Osteoblast (primary cell): ENCODE measurements at places on chromosomes 1 and 21. TPM values are rescaled to one million over a fixed set of nuclear protein-coding genes. Genes with fewer than 3 reads are reported as not detected.

Gene ZYG11B
- 60.8 and 66.6 TPM in 2 replicates for total RNA-seq

Gene DIRAS3
- total RNA-seq: 2.1 and 4.0 TPM in 2 replicates

Gene GJB3
- total RNA-seq: not detected in 2 replicates

Gene OR10J1
- total RNA-seq: not detected in 2 replicates

DNA sequence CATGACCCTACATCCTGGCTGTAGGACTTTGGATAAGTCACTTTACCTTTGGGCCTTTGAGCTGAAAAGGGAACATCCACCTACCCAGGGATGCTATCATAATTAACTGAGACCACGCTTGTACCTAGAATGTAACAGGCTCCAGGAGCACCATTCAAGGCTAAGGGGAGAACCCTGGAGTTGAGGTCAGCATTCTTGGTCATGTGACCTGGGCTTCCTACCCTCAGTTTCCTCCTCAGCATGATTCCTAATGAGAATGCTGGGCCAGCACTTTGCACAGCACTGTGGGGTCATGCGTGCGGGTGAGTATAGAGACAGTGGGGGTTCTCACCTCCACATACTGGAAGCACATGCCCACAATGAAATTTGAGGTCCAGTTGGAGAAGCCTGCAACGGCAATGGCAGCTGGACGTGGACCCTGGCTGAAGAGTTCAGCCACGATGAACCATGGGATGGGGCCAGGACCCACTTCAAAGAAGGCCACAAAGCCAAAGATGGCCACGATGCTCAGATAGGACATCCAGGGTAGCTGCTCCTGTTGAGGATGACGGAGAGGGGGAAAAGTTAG, 31.3 kb downstream of the SLC2A1 start:
- no peak for DNase-seq

DNA sequence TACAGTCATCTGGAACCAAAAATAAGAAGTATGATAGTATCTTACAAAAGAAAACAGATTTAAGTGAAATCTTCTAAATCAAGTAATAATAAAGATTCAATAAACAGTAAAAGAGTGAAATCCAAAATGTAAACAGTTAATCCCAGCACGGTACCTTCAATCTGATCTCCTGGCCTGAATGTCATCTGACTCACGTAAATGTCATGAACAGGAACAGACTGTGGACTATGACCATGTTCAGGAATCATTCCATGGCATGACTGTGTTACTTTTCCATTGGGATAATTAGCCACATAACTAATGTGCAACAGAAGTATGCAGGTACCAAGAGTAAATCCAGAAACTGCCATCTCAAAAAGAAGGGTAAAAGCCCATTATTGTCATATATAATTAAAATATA, 18.0 kb downstream of the FRRS1 start:
- DNase-seq: no peak

Gene PDZK1IP1
- not detected in 2 replicates for total RNA-seq

DNA sequence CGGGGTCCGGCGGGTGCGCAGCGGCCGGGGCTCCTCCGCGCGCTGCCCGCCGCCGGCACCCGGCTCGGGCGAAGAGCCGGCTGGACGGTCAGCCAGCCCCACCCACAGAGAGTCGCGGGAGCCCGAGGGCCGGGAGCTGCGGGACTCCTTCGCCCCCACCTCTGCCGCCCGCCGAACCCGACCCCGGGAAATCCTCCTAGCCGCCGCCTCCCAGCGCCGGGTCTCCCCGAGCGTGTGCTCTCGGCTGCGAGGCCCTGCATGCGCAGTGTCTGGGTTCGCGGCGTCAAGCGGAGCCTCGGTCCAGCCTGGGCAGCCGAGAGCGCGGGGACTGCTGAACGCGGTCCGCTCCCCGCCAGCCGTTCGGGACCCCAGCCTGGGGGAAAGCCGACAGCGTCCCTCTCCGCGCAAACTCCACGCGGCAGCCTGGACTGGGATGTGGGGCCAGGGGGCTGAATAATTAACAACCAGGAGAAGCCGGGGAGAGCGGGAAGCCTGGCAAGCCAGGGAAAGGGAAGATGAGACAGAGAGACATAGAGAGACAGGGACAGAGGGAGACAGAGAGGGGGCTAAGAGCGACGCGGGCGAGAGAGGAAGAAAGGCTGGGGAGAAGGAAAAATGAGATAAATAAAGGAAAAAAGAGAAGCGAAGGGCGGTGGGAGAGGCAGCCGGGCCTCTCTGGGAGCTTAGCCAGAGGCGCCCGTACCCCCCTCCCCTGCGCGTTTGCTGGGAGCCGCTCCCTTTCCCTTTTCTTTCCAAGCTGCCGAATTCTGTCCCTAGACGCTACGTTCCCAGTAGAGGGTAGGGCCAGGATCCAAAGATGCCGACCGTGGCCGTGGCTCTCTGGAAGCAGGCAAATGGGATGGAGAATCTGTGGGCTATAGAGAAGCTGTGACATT, 64.2 kb downstream of the MEF2D start:
- no peak for DNase-seq

Gene TSPEAR
- not detected in 2 replicates for total RNA-seq

Gene CLEC20A
- total RNA-seq: under 0.01 TPM in 1 of 2 replicates, not detected in the other

Gene SPRR2D
- total RNA-seq: not detected in 2 replicates

DNA sequence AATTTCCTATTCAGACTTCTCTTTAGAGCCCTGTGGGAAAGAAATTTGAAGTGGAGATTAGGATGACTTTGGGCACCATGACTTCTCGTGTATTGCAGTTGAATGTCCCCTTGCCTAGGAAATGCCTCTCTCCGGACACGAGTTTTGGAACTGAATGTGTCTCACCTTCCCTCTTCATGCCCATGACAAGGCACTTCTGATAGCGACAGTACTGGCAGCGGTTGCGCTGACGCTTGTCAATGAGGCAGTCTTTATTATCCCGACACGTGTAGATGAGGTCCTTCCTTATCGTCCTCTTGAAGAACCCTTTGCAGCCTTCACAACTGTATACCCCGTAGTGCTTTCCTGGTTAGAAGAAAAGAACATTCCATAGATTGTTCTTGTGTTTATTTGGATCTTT, 28.1 kb downstream of the RXRG start:
- DNase-seq: no peak

DNA sequence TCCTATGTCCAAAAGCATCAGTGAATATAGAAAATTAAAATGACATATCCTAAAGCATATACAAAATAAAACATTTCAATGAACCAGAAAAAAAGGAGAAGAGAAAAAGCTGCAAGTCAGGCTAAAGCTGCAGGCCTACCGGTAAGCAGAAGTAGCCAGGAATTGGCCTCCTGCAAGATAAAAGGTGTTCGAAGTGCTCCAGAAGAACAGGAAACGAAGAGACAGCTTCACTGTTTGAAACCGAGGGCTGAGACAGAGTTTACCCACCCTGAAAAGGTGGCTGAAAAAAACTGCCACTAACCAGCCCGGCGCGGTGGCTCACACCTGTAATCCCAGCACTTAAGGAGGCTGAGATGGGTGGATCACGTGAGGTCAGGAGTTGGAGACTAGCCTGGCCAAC, 37.4 kb downstream of the NSL1 start:
- no peak for DNase-seq

Gene DNASE2B
- not detected in 2 replicates for total RNA-seq

GRCh38 chr1:40848530-40849189, 13.5 kb downstream of the CITED4 start:
- peak; percentile 95 for DNase-seq

DNA sequence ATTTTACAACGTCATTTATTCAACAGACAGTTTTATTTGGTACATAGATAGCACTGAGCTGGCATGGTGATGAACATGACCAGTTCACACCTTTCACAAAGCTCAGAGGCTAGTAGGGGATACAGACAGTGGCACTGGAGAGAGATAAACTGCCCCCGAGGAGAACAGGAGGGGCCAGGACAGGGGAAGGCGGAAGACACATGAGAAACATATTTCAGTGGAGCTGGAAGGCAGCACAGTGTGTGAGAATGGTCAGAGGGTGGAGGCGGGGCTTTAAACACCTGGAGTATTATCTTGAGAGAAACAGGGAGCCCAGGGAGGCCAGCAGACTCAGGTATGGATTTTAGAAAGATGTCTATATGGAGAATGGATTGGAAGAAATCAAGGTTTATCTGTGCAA, 49.5 kb downstream of the CHML start:
- DNase-seq: no peak

DNA sequence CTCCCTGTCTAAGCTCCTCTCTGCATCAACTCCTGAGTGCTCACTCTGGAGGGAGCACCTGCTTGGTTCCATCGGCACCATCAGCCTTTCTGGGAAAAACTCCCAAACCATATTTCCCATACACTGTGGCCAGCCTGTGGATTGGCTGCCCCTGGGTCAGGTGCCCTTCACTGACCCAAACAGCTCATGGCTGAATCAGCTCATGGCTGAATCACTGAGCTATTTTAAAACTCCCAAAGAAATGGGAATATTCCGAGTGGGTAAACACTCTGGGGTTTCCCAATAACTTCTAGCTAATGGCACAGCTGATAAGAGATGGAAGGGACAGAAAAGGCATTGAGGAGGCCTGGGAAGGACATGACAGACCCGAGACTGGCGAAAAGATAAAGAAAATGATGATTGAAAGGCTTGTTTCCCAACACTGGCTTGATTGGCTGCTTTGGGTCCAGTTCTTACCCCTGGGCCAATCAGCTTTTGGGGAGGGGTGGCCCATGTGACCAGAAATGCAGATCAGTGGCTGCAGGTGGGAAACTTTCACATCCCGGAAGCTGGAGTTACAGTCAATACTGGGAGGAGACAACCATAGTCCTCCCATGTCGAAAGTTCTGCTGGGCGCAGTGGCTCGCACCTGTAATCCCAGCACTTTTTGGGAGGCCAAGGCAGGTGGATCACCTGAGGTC, 37.3 kb upstream of the KAZN start:
- peak; percentile 85 for DNase-seq

- DNase-seq: peak; percentile 41
These were observed 203.0 kb downstream of the GRIK3 start for GRCh38 chr1:36831186-36831810.

- no peak for DNase-seq
These were observed 1.9 kb downstream of the SMIM1 start for GRCh38 chr1:3774276-3774945.
